ENCODE measurements at places on chromosomes 2 and 18. TPM values are rescaled to one million over a fixed set of nuclear protein-coding genes. Genes with fewer than 3 reads are reported as not detected.

HPCAL1 gene
- 105 TPM for total RNA-seq

HOXD9 gene
- total RNA-seq: not detected

GRCh38 chr2:127416506-127417001 lies 1.7 kb upstream of the PROC start:
- no peak for DNase-seq

- DNase-seq: no peak
Measured at GRCh38 chr2:176167398-176167797, 10.3 kb downstream of the HOXD3 start.

DNA sequence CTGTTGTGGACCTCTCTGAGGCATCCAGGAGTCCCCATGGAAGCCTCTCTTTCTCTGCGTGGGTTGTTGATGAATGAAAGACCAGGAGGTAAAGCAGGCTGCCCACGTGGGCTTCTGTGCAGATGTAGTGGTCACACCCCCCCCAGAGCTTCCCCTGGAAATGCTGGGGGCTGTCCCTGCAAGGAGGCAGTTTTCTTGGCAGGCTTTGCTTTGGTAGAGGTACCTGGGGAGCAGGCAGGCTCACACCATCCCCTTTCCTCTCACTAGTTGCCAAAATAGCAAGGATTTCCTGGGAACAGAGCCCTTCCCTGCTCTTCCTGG lies 97.6 kb upstream of the MAP3K20 start:
- DNase-seq: no peak

DNA sequence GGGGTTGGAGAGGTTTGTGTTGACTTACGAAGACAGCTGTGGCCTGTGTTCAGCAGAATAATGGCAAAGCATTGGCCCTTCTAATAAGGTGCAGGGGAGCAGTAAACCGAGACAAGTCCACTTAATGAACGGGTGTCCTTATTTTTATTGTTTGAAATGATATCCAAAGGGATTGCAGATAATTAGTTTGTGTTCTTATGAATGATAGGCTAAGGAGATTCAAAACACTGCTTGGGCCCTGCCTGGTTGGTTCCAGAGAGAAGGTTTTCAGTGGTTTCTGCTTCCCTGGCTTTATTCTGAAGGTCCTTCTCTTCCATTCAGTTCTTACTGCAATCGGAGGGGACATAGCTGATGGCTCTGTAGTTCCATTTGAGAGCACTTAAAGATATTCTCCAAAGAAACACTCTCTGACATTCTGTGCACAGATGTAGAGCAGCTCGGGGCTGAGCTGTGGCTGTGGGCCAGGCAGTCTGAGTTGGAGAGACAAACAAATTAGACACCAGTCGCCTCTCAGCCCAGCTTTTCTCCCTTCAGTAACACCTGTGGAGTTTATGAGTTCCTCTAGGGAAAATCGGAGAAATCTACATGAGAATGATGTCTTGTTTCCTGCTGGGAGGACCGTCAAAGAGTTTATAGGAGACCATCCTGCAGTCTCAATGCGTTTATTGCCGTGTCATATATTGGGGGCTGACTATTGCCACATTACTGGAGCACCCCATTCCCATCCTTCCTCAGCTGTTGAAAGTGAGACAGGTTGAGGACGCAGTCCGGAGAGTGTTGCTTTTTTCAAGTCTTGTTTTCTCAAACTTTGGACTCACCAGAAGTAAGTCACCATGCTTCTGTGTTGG lies 6.5 kb downstream of the GREB1 start:
- DNase-seq: no peak
